ENCODE measurements at places on chromosomes 6 and 20.

DNA sequence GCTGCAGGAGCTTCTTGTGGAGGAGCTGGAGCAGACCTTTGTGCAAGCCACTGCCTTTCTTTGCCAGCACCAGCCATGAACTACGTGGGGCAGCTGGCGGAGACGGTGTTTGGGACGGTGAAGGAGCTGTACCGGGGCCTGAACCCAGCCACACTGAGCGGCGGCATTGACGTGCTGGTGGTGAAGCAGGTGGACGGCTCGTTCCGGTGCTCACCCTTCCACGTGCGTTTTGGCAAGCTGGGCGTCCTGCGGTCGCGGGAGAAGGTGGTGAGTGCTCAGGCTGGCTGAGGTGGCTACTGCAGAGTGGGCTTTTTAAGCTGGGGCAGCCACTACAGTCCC is 5.1 kb downstream of the LPIN3 start:
- peak; percentile 43 for DNase-seq

- DNase-seq = peak; percentile 32
Observed at GRCh38 chr6:168343239-168344150, 23.9 kb upstream of the DACT2 start.

DNA sequence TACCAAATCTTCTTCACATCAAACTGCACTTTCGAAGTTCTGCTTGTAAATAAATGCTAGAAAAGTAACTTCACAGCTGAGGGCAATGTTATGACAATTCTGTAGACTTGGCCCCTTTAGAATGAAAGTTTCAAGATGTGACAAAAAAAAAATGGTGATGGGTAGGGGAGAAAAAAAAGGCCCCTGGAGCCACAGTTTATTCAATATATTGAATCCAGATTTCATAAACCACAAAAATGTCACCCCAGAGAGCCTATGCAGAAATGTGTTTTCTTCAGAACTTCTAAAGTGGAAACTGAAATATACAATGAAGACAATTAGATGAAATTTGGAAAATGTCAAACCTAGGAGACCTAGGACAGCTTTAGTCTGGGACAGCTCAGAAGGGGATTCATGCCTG is 143.1 kb downstream of the EDN3 start:
- no peak for DNase-seq

DNA sequence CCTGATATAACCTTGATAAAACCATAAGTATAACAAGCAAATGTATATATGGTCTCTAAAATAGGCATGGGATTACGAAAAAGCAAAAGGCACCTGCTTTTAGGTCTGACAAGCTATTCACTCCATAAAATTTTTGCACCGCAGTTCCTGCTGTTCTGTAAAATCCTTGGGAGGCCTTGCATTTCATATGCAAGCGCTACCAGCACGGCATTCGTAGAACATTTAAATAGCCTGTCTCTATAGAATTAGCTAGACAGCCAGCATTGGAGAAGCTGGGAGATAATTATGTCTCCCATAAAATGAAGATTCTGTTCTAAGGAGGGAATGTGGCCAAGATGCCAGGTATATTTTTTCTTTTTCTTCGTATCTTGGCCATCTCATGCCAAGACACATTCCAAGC is 64.5 kb upstream of the ATXN1 start:
- DNase-seq = no peak

DNA sequence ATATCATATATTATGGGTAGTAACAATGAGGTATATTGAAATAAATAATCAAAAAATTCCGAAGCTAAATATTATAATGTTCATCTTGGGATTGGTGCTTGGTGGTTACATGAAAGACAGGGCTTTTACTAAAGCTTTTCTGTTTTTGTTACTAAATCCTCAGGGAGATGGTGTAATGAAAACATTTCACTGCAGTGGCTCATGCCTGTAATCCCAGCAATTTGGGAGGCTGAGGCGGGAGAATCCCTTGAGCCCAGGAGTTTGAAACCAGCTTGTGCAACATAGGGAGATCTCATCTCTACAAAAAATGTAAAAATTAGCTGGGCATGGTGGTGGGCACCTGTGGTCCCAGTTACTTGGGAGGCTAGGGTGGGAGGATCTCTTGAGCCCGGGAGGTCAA is 42.9 kb downstream of the AFG1L start:
- DNase-seq = no peak

GRCh38 chr6:148179786-148180185 is 162.9 kb upstream of the SASH1 start:
- DNase-seq = peak; percentile 38

- no peak for DNase-seq
Observed at GRCh38 chr6:48985025-48985424, 478.0 kb downstream of the MMUT start.

DNA sequence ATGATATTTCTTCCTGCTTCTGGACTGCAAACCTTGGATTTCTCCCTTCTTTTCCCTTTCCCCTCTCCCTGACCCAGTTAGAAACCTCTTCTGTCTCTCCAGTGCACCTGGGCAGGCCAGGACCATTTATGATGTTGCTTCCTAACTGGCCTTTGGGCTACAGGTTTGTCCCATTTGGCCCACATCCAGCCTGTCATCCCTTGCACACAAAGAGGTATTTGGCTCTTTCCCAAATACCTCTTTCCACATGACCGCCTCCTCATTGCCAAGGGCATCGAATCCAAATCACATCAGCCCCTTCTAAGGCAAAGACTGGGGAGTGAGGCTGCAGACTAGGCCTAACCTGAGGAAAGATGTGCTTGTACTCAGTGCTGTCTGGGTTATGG is 13.6 kb downstream of the FGD2 start:
- DNase-seq = no peak

GRCh38 chr6:39387785-39388184 is 65.3 kb upstream of the KCNK16 start:
- DNase-seq = no peak

- DNase-seq = no peak
Observed at GRCh38 chr6:4930025-4930691, 73.7 kb downstream of the RPP40 start.

DNA sequence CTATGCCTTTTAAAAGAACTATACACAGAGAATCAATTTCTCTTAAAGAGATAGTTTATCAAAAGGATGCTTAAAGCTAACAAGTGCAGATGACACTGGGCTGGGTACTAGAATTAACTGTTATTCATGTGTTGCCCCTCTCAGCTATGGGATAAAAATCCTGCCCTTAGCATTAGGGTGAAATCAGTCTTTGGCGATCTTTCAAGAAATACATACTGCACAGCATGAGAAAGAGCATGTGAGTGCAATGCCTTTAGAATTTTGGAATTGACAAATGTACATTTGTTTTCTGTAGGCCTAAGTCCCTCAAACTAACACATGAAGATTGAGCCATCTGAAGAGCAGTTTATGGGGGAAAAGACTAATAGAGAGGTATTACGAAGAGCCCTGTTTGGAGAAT is 115.4 kb downstream of the ZFP64 start:
- no peak for DNase-seq

GRCh38 chr6:106145741-106146227 is 59.6 kb downstream of the PRDM1 start:
- DNase-seq = peak; percentile 41

GRCh38 chr20:36352843-36353553 is 46.9 kb downstream of the DLGAP4 start:
- peak; percentile 76 for DNase-seq

GRCh38 chr6:2818593-2818992 is 23.1 kb downstream of the SERPINB1 start:
- no peak for DNase-seq

- no peak for DNase-seq
Observed at GRCh38 chr6:65876668-65877067, 169.6 kb upstream of the EYS start.

- no peak for DNase-seq
Observed at GRCh38 chr6:12325872-12326271, 35.7 kb downstream of the EDN1 start.

DNA sequence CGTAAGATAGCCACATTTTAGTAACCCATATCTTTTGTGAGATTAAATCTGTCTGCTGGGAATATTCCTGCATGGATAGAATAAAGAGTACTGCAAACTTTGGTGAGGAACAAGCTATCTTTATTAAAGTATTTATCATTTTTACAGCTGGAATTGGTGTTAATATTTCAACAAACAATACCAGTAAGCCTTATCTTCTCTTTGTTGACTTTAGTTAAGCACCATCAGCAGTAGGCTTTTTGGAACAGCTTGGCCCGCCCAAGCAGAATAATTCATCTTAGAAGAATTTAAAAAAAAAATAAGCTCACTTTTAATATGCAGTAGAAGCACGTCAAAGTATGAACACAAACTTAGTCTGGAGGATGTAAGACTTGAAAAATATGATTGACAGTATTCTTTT is 917.8 kb upstream of the ADGRB3 start:
- DNase-seq = no peak

GRCh38 chr20:44748005-44748370 is 2.3 kb downstream of the KCNK15 start:
- DNase-seq = peak; percentile 57

DNA sequence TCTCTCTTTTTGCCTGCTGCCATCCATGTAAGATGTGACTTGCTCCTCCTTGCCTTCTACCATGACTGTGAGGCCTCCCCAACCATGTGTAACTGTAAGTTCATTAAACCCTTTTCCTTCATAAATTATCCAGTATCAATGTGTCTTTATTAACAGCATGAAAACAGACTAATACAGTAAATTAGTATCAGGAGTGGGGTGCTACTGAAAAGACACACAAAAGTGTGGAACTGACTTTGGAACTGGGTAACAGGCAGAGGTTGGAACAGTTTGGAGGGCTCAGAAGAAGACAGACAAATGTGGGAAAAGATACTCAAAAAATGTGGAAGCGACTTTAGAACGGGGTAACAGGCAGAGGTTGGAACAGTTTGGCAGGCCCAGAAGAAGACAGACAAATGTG is 189.4 kb downstream of the HTR1B start:
- no peak for DNase-seq

DNA sequence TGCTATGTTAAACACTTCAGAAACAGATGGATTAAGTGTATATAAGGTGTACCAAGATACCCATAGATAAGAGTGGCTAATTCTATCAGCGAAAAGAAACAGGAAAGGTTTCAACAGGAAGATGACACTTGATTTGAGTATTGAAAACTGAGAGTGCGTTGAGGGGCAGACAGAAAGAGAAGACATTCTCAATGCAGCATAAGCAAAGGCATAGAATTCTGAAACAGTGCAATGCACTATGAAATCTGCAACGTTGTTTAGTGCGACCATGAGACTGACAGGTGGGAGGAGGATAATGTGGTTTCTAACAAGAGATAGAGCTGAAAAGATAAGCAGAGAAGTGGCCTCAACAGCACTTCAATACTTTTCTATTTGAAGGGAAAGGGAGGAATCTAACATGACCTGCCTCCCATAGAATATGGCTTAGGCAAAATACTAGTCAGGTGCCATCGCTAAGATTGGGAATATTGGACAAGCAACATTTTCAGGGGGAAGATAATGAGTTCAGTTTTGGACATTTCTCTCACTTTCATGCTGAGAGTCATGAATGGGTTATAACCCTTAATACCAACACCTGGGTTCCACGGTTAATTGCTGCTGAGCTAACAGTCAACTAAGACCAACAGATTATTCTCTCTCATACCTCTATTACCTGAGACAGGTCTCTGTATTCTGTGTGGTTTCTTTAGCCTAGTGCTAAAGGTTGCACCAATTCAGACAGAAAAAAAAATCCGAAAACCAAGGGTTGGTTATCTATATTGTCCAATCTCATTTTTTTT is 312.9 kb upstream of the ARID1B start:
- DNase-seq = no peak

DNA sequence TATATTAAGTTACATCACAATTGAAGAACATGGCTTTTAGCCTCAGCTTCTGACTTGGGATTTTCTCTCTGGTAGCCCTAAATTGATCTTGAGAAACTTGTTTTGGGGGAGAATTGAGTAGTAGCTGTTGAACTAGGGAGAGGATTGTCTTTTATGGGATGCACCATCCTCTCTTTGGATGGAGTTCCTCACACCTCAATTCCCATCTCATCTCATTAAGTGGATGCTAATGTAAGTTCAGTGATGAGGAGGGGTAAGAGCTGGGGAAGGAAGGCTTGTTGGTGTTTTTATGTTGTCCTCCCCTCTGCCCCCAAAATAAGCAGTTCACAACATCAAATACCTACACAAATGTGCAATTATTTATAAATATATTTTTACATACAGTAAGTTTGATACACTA is 4.0 kb downstream of the GJA1 start:
- no peak for DNase-seq

DNA sequence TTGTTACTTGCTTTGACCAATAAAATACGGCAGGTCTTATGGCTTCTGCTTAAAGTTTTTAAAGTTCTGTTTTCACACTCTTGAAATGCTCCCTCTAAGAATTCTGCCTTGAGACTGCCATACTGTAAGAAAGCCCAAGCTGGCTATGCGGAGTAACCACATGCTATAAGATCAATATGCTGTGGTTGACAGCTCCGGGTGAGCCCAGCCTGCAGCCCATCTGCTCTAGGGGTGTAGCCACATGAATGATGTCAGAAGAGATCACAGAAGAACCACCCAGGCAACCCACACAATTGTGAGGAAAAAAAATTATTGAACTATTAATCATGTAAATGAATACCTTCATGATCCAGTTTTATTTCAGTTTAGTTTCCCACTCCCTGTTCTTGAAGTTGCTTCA is 26.1 kb upstream of the SH3BGRL2 start:
- no peak for DNase-seq

GRCh38 chr6:25889877-25890853 is 16.1 kb upstream of the SLC17A3 start:
- peak; percentile 47 for DNase-seq

GRCh38 chr20:5734602-5735001 is 15.6 kb upstream of the SHLD1 start:
- no peak for DNase-seq

DNA sequence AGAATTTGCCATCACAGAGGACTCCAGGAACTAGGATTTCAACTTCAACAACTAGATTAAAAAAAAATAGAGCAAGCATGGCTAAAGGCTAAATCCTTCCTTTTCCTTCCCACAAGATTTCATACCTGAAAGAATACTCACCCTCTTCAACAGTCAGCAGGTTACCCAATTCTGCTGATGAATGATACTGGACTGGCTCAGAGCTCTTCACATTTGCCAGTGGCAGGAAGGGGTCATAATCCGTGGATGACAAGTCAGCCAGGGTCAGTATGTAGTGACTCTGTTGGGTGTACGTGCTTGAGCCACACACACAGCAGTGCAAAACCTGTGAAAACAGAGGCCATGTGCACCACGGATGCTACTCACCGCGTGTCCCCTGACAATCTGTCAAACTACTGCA is 152.9 kb downstream of the INSM1 start:
- no peak for DNase-seq

GRCh38 chr6:20838113-20838512 is 303.9 kb downstream of the CDKAL1 start:
- DNase-seq = no peak

- DNase-seq = no peak
Observed at GRCh38 chr6:56168596-56168995, 78.8 kb downstream of the COL21A1 start.

GRCh38 chr20:3041854-3042409 is 1.5 kb upstream of the GNRH2 start:
- no peak for DNase-seq

Data from H7 (cell line).